NCI-H1694 (cell line): ENCODE measurements at places on chromosomes 16 and 17.

- DNase-seq = no peak
Observed at GRCh38 chr17:71905376-71906031, 215.3 kb upstream of the SOX9 start.

DNA sequence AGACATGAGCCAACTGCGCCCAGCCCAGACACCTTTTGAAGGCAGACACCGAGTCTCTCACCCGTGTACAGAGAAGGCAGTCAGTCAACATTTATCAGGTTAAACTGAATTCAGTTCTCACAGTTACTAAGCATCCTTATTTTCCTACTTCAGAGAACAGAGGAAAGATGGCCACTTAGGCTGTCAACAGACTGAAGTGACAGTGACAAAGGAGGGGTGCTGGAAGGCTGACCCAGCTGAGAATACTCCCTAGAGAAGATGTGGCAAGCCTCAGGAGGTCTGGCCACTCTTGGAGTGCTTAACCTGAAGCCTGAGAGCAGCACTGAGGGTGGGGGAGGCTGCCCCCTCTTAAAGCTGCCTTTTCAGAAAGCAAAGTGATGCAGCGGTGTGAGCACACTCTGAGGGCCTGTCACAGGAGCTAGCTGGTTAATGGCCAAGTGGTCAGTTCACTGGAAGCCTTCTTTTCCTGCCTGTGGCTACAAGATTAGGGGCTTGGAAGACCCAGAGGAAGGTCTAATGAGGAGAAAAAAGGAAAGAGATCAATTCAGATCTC, 51.0 kb upstream of the SREBF1 start:
- DNase-seq = no peak

DNA sequence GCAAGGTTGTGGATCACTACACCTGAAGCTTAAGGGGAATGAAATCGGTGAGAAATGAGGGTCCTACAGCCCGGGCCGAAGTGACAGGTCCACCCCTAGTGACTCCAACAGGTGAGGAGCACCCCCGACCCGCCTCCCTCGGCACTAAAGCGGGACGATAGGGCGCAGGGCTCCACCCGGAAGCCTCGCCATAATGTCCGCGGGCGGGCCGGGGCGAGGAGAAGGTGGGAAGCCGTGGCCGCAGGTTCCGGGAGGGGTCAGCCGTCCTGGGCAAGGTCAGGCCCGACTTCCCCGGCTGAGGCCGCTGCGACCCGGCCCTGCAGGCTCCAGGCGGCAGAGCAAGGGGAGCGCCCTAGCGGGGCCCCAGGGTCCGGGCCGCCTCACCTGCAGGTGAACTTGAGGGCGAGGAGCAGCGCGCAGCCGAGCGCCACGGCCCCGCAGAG, 543 bp downstream of the TXNDC11 start:
- no peak for DNase-seq

DNA sequence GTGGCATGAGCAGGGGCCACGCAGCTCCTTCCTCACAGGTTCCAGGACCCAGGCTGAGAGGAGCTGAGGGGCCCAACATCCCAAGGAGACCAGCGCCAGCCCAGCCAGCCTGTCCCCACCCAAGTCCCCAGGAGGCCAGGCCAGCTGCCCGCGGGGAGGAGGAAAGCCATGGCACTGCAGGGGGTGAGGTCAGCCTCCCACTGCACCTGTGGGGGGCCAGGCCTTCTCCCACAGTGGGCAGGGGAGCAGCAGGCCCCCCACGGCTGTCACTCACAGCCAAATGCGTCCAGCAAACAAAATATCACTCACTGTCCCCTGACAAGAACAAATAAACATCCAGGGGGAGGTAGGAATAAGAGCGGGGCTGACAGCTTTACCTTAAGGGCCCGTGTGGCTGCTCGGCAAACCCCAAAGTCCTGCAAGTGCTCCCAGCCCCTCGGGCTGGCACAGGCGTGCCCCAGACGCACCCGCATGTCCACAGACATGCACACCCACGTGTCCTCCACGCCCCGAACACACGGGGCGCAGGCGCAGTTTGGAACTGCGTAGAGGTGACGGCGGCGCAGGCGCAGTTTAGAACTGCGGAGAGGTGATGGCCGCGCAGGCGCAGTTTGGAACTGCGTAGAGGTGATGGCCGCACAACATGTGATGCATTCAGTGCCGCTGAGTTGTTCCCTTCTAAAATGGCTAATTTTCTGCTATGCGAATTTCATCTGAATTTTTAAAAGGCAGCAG, 291.1 kb downstream of the FOXL1 start:
- DNase-seq = no peak

DNA sequence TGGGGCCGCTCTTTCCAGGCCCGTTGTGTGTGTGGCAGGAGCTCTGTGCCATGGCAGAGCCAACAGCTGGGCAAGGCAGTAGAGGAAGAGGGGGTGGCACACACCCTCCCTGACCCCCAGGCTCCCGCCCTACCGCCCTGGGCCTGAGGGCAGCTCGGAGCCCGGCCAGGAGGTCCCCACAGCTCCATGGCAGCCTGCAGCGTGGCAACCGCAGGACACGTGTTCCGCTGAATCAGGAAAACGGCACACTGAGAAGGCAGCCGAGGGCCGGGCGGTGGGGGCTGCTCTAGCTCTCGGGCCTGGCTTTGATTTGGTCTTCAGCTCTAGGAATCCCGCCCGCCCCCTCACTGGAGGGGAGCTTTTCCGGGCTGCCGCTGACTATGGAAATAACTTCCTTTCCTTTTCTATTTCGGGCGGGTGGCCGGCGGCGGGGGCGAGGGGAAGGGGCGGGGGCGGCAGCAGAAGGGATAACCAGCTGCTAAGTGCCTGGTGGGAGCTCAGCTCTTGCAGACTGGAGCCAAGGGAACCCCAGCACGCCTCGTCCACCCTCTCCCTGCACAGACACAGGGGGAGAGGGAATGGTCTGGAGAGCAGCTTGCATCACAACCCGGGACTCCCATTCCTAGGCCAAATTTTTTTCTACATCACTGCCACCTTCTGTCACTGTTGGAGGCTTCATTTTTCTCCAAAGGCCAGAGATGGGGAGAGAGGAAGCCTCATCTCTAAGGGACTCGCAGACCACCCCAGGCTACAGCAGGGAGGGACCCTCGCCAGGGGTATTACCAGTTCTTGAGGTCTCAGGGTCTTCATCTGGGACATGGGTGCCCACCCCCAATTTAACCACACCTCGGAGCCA, 24.8 kb upstream of the MRPS23 start:
- DNase-seq = peak; percentile 93

- no peak for DNase-seq
Observed at GRCh38 chr17:48571826-48572417, 6.2 kb downstream of the HOXB4 start.
